ENCODE measurements at places on chromosomes 3 and 15.
A peak's percentile ranks its signal among the peaks of the same experiment; 100 is the strongest.

GRCh38 chr3:150146991-150147761 lies 176.5 kb upstream of the PFN2 start:
- H3K36me3 ChIP-seq, result no peaks in the 10 kb centered on the region
- peak; percentile 27 for DNase-seq
- no peak overlapping the region for H3K4me3 ChIP-seq
- peaks cover 14% of the 10 kb centered on the region for H3K27me3 ChIP-seq

GRCh38 chr3:43024181-43024885 lies 45.2 kb downstream of the GASK1A start:
- H3K4me1 ChIP-seq, result peaks cover 72% of the 10 kb centered on the region
- no peak overlapping the region for H3K4me3 ChIP-seq
- H3K36me3 ChIP-seq, result no peaks in the 10 kb centered on the region
- DNase-seq, result peak; percentile 72

DNA sequence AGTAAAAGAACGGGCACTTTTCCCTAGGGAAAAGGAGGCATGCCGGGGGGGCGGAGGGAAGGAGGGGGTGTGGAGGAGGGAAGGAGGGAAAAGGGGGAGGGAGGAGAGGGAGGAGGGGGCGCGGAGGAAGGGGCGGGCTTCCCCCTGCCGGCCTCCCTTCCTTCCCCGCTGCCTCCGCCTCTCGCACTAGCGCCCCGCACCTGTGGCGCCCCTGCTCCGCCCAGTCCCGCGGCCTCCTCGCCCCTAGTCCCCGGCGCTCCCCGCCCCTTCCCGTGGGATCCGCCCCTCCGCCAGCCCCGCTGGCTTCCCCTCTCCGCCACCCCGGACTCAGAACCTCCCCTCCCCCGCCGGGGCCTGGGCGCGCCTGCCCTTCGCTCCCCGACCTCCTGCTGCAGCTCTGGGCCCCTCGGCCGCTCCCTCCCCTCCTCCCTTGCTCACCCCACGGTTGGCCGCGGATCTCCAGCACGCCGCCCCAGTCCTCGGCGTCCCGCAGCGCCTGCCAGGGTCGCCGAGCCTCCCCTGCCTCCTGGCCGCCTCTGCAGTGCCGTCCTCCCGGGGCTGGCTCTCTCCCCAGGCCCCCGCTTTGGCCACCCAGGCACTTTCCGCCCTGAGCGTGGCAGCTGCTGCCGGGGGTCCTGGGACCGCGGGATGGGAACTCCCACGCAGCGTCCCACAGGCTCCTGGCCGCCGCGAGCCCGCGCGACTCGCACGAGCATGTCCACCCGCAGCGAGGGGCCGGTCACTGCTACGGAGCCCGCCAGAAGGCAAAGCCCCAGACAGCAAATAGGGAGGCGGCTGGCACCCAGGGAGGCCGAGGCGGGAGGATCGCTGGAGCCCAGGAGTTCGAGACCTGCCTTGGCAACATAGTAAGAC lies 147.4 kb downstream of the TJP1 start:
- peaks cover 37% of the 10 kb centered on the region for H3K27me3 ChIP-seq
- peak; percentile 14 for DNase-seq
- no peak overlapping the region for H3K4me3 ChIP-seq
- H3K36me3 ChIP-seq, result no peaks in the 10 kb centered on the region
- no peak overlapping the region for H3K27ac ChIP-seq
- H3K4me1 ChIP-seq, result no peaks in the 10 kb centered on the region

GRCh38 chr3:150035910-150036612 lies 65.4 kb upstream of the PFN2 start:
- no peaks in the 10 kb centered on the region for H3K36me3 ChIP-seq
- H3K4me3 ChIP-seq, result no peak overlapping the region
- H3K27me3 ChIP-seq, result peaks cover 4% of the 10 kb centered on the region
- no peaks in the 10 kb centered on the region for H3K4me1 ChIP-seq
- no peak overlapping the region for H3K27ac ChIP-seq

GRCh38 chr3:102114264-102114979 lies 265.1 kb downstream of the NFKBIZ start:
- no peak overlapping the region for H3K4me3 ChIP-seq
- H3K27me3 ChIP-seq, result no peaks in the 10 kb centered on the region
- peak; percentile 66 for DNase-seq
- peaks cover 32% of the 10 kb centered on the region for H3K4me1 ChIP-seq
- H3K27ac ChIP-seq, result peak overlapping the region; percentile 66

DNA sequence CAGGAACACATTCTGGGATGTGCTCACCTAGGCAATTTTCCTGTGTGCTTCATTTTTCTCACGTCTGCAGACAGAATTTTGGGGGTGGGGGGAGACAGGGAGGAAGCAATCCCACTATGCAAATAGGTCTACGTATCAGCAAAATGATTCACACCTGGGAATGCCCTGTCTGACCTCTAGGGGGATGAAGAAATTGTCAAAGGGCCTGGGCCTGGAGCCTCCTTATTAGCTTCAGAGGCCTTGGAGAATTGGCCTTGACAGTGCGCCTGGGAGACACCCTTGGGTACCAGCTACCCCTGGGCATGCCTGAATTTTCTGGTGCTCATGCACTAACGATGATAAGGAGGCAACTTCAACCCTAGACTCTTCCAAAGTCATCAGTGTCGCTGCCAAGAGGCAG lies 207.5 kb downstream of the CADPS start:
- DNase-seq, result no peak
- H3K4me1 ChIP-seq, result no peaks in the 10 kb centered on the region
- peaks cover 2% of the 10 kb centered on the region for H3K27me3 ChIP-seq
- H3K4me3 ChIP-seq, result no peak overlapping the region

DNA sequence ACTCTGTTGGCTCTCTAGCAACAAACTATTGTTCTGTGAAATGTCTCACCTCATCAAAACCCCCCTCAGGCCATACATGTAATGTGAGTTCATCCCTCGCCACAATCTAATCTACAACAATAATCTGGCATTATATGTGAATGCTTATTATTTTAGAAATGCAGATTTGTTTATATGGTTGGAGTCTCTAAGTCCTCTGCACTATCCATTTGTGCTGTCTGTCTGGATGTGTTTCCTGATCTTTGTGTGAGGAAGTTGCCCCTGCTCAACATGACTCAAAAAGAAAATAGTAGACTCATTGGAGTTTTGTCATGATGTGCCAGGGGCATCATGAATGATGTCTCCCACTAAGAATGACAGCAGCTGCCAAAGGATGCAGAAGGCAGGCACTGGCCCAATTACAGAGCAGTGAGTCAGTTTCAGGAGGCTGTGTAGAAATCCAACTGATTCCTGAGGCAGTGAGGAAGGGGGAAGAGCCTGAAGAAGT lies 161.6 kb upstream of the PDZRN3 start:
- H3K27ac ChIP-seq, result no peak overlapping the region
- H3K4me3 ChIP-seq, result no peak overlapping the region
- H3K27me3 ChIP-seq, result no peaks in the 10 kb centered on the region
- no peaks in the 10 kb centered on the region for H3K36me3 ChIP-seq

DNA sequence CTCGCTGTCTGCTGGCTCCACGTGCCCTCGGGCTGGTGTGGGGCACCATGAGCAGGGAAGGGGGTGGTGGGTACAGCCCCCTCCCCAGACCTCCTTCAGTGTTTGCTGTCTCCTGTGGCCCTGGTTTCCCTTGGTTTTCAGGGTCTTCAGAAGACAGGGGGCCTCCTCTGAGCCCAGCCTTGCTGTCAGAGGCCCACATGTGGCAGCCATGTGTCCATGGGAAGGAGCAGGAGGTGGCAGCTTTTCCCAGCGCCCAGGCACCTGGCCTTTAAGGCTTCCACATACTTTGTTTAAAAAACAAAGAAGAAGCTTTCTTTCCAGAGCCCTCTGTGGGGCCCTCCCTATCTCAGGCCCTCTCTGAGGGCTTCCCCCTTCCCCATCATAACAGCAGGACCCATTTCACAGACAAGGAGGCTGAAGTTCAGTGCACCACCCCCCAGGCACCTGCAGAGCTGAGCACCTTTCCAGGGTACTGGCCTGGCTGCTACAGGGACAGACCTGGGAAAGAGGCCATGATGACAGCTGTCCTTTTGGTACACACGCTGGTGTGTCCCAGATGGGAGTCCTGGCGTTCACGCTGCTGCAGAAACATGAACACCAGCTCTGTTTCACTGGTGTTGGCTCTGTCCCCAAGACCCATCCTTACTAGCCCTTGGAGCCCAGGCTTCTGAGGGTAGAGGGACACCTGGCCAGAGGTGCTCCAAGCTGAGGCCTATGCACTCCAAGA lies 73.7 kb downstream of the DNAJB8 start:
- H3K4me1 ChIP-seq, result no peaks in the 10 kb centered on the region
- no peaks in the 10 kb centered on the region for H3K27me3 ChIP-seq
- H3K36me3 ChIP-seq, result no peaks in the 10 kb centered on the region
- no peak for DNase-seq
- H3K27ac ChIP-seq, result no peak overlapping the region

GRCh38 chr3:56003129-56003528 lies 465.1 kb downstream of the ERC2 start:
- no peak overlapping the region for H3K27ac ChIP-seq
- H3K36me3 ChIP-seq, result no peaks in the 10 kb centered on the region
- DNase-seq, result no peak
- peaks cover 9% of the 10 kb centered on the region for H3K27me3 ChIP-seq

DNA sequence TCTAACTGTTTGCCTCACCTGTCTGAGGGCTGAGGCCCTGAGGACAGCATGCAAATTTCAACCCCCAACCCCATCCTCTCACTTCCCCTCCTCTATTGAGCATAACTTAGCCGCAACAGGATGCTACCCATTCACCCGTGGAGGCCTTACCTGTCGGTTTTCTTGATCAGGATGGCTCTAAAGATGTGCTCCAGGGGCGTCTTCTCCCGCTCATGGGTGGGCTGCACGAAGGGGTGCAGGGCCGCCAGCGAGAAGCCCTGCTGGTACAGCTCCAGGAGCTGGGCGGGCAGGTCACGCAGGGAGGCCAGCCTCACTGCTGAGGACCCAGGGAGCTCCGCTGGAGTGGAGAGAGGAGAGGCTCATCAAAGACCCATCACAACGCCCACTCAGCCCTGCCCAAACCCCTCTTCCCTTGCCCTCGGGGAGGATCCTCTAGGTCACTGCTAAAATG lies 79.8 kb downstream of the RFTN1 start:
- H3K27me3 ChIP-seq, result no peaks in the 10 kb centered on the region
- H3K4me3 ChIP-seq, result no peak overlapping the region
- DNase-seq, result no peak
- peaks cover 18% of the 10 kb centered on the region for H3K4me1 ChIP-seq
- H3K36me3 ChIP-seq, result peaks cover 39% of the 10 kb centered on the region

DNA sequence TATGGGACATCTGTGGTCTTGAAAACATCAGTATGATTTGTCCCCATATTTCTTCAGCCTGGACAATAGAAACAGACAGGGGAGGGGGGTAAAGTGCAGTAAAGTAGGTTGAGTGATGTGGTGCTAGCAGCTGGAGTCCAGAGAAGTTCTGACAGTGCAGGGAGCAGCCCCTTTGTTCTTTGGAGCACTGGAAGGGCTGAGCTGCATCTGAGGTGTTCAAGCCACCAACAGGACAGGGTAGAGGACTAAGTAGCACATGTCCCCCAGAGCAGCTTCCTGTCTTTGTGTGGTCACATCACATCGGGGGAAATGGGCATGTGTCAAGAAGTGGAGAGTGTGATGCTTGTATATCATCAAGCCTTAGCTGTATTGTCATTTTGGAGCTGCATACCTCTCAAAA lies 12.1 kb downstream of the MRPS22 start:
- peaks cover 37% of the 10 kb centered on the region for H3K4me1 ChIP-seq
- H3K27ac ChIP-seq, result peak overlapping the region; percentile 0
- no peaks in the 10 kb centered on the region for H3K27me3 ChIP-seq
- peaks cover 70% of the 10 kb centered on the region for H3K36me3 ChIP-seq
- no peak for DNase-seq
- no peak overlapping the region for H3K4me3 ChIP-seq

DNA sequence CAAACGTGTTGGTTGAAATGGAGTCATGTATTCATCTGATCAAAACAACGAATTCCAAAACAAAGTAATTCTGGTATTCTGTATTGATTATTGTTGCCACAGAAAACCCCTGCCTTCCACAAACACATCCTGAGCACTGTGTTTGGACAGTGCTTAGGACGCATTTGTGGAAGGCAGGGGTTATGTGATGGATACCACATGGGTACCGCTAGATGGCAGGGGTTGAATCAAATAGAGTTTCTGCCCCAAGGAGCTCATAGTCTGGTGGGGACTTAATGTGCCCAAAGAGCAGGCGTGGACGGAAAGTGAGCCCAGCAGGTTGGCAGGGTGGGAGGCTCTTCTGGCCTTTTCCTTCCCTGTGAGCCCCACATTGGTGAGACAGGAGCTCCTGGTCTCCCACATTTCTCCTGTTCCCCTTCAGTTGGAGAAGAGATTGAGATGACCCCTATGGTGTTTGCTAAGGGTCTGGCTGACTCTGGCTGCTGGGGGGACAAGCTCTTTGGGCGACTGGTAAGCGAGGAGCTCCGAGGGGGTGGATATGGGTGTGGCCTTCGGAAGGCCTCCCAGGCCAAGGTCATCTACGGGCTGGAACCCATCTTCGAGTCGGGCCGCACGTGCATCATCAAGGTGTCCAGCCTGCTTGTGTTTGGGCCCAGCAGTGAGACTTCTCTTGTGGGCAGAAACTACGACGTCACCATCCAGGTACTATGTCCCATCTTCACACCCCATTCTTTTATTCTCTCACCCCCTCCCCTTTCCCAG lies 22.1 kb upstream of the SLC28A1 start:
- H3K4me1 ChIP-seq, result no peaks in the 10 kb centered on the region
- DNase-seq, result no peak
- H3K27ac ChIP-seq, result no peak overlapping the region
- no peaks in the 10 kb centered on the region for H3K27me3 ChIP-seq

GRCh38 chr15:52709187-52709981 lies 30.2 kb upstream of the ATOSA start:
- no peaks in the 10 kb centered on the region for H3K36me3 ChIP-seq
- H3K4me3 ChIP-seq, result no peak overlapping the region
- DNase-seq, result peak; percentile 18
- H3K27ac ChIP-seq, result peak overlapping the region; percentile 44
- H3K27me3 ChIP-seq, result no peaks in the 10 kb centered on the region

GRCh38 chr3:69999140-70000027 lies at the start of gene SAMMSON:
Gene SAMMSON, plus strand, starts transcription at chr3:69999733.
- H3K36me3 ChIP-seq, result no peaks in the 10 kb centered on the region
- DNase-seq, result no peak
- no peak within 1 kb of the TSS for H3K4me3 ChIP-seq

DNA sequence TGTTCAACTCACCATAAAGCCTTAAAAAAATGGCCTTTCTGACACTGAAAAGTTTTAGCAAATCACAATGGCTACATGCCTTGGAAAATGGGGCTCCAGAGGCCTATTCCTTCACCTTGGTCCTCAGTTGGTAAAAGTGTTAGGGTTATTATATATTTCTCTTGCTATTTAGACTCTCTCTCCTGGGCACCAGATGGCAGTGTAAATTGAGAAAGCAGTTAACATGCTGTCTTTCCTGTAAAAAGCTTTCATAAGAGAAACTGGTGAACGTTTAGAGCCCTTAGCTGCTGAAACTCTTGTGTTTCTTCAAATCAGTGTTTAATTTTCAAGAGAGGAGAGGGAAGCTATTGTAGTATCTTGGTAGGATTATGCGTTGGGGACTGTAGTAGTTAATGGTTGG lies 89.9 kb downstream of the LRTM1 start:
- no peaks in the 10 kb centered on the region for H3K4me1 ChIP-seq
- no peaks in the 10 kb centered on the region for H3K36me3 ChIP-seq
- no peaks in the 10 kb centered on the region for H3K27me3 ChIP-seq

- H3K27ac ChIP-seq, result no peak overlapping the region
- no peaks in the 10 kb centered on the region for H3K27me3 ChIP-seq
- H3K36me3 ChIP-seq, result no peaks in the 10 kb centered on the region
- no peak overlapping the region for H3K4me3 ChIP-seq
- no peaks in the 10 kb centered on the region for H3K4me1 ChIP-seq
- DNase-seq, result no peak
Observed at GRCh38 chr3:148190441-148190990, 507.2 kb upstream of the AGTR1 start.
